ENCODE measurements at places on chromosomes 12 and 14. TPM values are rescaled to one million over a fixed set of nuclear protein-coding genes. Genes with fewer than 3 reads are reported as not detected.

DNA sequence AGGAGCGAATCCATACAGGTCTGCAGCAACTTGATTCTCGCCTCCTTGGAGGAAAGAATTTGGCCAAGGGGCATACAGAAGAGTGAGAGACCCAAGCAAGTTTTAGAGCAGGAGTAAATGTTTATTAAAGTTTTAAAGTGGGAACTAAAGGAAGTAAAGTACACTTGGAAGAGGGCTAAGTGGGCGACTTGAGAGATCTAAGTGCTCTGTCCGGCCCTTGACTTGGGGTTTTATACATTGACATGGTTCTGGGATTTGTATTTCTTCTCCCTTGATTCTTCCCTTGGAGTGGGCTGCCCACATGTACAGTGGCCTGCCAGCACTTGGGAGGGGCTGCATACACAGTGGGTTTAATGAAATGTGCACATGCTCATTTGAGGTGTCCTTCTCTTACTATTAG lies 421.2 kb downstream of the TMEM121 start:
- no peaks in the 10 kb centered on the region for H3K36me3 ChIP-seq
- DNase-seq: no peak
- no peak overlapping the region for H3K4me3 ChIP-seq
- H3K27ac ChIP-seq: no peak overlapping the region

DNA sequence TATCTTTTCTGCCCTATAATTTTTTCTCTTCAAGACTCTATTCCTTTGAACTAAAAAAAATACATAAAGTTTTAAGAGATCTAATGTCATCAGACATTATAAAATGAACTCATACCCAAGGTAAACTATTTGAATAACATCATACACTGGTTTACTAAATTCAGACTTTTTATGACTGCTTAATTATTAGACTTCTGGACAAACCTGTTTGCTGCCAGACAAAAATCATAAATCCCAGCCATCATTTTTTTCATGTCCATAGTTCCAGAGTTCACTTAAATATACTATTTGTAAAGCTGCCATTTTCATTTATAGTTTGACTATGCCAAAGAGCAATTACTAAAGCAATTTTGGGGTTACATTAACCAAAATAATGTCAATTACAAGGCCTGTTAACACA lies 34.0 kb downstream of the USP44 start:
- H3K27ac ChIP-seq: no peak overlapping the region
- no peaks in the 10 kb centered on the region for H3K27me3 ChIP-seq
- H3K4me1 ChIP-seq: peaks cover 10% of the 10 kb centered on the region
- H3K4me3 ChIP-seq: no peak overlapping the region
- peaks cover 3% of the 10 kb centered on the region for H3K36me3 ChIP-seq
- DNase-seq: no peak

DNA sequence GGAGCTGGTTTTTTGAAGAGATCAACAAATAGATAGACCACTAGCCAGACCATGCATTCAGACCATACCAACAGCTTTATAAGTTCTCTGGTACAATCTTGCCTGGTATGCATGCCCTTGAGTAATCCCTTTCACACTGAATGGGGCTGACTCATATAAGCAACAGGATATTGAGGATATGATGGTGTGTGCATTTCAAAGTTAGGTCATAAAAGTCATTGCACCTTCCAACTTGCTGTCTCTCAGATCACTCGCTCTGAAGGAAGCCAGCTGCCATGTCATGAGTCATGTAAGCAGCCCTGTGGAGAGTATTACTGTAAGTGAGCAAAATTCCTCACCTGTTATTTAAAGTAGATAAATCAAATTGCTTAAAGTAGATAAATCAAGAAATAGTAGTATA lies 45.0 kb upstream of the OR6J1 start:
- no peaks in the 10 kb centered on the region for H3K27me3 ChIP-seq
- no peak for DNase-seq
- no peaks in the 10 kb centered on the region for H3K36me3 ChIP-seq
- no peak overlapping the region for H3K27ac ChIP-seq

GRCh38 chr14:77222546-77223225 lies 41.1 kb downstream of the TMEM63C start:
- peaks cover 11% of the 10 kb centered on the region for H3K4me1 ChIP-seq
- H3K27ac ChIP-seq: no peak overlapping the region
- H3K4me3 ChIP-seq: no peak overlapping the region
- DNase-seq: no peak
- no peaks in the 10 kb centered on the region for H3K27me3 ChIP-seq
- H3K36me3 ChIP-seq: no peaks in the 10 kb centered on the region

GRCh38 chr12:16346958-16347357 lies 487 bp upstream of the MGST1 start:
- H3K4me3 ChIP-seq: no peak overlapping the region
- peaks cover 35% of the 10 kb centered on the region for H3K4me1 ChIP-seq
- no peaks in the 10 kb centered on the region for H3K36me3 ChIP-seq
- DNase-seq: no peak

The MIP gene
- not detected for total RNA-seq

The ACYP1 gene
- total RNA-seq: 9.9 TPM

The CARMIL3 gene
- total RNA-seq: 0.99 TPM

The EFS gene
- 0.99 TPM for total RNA-seq
